Right lung (tissue), 10 donors: ENCODE measurements at places on chromosomes 16 and 17. TPM values are rescaled to one million over a fixed set of nuclear protein-coding genes. Genes with fewer than 3 reads are reported as not detected.

- no peak for DNase-seq
Measured at GRCh38 chr16:27110524-27110896, 43.8 kb downstream of the C16orf82 start.

The IL21R gene
- polyA plus RNA-seq = 4.1 TPM

GRCh38 chr17:67265436-67266019, 20.5 kb upstream of the HELZ start:
- no peak for DNase-seq

GRCh38 chr16:4989391-4990006, 31.4 kb downstream of the SEC14L5 start:
- no peak for DNase-seq

- DNase-seq = no peak
Measured at GRCh38 chr16:57485091-57485915, 990 bp downstream of the DOK4 start.

DNA sequence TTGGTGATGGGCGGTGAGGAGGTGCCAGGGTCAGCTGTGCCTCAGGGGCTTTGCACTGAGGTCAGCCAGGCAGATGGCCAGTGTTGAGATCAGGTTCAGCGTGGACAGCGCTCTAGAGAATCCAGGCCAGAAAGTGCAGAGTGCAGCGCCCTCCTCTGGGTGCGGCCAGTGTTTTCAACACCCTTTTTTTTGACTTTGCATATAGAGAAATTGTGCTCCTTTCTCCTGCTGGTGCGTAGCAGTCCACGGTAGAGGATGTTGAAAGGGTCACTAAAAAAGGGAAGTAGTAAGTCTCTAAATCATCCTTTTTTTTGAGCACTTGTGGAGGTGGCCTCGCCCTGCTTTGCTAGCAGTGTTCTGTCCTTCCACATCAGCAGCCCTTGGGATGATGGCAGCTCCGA, 53.9 kb downstream of the BANP start:
- no peak for DNase-seq

- DNase-seq = no peak
Measured at GRCh38 chr17:36879027-36879426, 58.2 kb upstream of the LHX1 start.

DNA sequence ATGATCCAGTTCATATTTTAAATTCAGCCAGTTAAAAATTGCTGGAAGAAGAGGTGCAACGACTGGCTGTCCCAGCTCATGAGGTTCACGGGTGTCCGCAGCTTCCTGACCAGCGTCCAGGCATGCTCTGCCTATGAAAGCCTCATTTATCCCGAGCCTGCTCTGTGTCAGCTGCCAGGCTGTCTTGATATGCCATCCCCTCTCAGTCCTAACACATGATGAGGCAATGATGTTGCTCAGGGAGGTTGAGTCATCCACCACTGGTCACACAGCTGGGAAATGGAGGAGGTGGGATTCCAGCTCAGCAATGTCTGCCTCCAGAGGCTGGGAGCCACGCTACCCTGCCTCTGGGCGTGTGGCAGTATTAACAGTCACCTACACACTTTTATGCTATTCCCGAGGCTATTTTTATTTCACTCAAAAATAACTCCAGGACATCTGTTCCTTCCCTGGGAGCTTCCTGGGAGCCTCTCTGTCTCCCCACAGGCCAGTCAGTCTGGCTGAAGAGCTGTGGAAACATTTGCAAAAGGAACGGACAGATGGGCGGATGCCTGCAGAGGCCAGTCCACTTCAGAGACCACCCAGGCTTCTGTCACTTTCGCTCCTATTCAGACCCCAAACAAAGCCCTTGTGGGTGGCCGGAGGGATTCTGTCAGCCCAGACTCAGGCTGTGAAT, 22.5 kb downstream of the RAB11FIP4 start:
- no peak for DNase-seq

The KRTAP4-3 gene
- not detected for polyA plus RNA-seq

GRCh38 chr16:12375046-12375740, 398.7 kb downstream of the SNX29 start:
- no peak for DNase-seq
